Mammary epithelial cell (primary cell): ENCODE measurements at places on chromosomes 13 and 19.

DNA sequence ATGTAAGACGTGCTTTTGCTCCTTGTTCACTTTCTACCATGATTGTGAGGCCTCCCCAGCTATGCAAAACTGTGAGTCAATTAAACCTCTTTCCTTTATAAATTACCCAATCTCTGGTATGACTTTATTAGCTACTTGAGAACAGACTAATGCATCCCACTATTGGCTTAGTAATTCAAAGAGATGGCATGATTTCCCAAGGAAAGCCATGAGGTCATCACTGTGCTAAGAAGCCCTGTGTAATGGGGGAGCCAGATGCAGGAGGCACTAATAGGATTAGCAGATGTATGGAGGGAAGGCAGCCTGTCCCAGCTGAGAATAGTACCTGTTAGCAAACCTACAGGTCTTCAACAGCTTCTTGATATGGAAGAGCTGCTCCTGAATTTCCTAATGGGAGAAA, 38.1 kb downstream of the RUBCNL start:
- DNase-seq = peak; percentile 17

GRCh38 chr13:91157273-91158016, 190.0 kb upstream of the MIR17HG start:
- no peak for DNase-seq

DNA sequence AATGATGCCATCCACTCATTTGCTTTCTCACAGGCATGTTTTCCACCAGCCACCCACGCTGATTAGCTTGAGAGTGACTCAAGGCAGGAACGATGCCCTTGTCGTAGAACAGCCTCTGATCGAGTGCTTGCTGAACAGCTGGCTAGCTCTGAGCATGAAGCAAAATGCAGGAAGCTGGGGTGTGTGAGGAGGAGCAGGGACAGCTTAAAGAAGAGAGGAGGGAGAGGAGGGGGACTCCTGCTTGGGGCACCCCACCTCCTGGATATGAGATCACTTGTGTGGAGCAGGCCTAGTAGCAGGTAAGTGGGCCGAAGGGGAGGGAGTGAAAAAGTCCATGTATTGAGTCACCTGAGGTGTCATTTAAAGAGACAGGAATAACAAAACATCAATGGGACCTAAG, 48.8 kb downstream of the IRS2 start:
- peak; percentile 69 for DNase-seq

- no peak for DNase-seq
Observed at GRCh38 chr13:113509989-113510388, 19.5 kb upstream of the DCUN1D2 start.

DNA sequence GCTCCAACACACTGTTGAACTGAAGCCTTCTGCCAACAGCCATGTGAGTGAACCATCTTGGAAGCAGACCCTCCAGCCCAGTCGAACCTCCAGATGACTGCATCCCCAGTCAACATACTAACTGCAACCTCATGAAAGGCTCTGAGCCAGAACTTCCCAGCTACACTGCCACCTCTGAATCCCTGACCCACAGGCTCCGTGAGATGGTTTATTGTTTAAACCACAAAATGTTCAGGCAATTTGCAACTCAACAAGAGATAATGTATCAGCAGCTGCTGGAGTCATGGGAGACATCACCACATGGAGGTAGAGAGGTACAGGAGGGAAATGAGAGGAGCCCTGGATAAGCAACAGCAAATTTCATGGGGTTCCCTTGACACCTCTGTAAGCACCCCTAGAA, 266.4 kb upstream of the NBEA start:
- no peak for DNase-seq

GRCh38 chr13:41565216-41565615, 107.9 kb downstream of the RGCC start:
- DNase-seq = no peak

DNA sequence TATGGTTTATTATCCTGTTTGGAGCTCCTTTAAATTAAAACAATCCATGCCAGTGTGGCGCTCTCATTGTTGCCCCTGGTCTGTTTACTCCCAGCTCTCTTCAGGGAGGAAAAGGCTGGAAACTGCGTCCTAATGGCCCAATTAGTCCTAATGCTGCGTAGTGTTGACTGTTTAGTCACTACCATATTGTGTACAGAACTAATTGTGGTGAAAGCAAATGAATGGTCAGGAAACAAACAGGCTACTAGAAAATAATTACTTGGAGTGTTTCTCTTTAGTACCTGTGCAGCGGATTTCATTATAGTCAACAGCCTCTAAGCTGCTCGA, 54.5 kb upstream of the MTIF3 start:
- no peak for DNase-seq

DNA sequence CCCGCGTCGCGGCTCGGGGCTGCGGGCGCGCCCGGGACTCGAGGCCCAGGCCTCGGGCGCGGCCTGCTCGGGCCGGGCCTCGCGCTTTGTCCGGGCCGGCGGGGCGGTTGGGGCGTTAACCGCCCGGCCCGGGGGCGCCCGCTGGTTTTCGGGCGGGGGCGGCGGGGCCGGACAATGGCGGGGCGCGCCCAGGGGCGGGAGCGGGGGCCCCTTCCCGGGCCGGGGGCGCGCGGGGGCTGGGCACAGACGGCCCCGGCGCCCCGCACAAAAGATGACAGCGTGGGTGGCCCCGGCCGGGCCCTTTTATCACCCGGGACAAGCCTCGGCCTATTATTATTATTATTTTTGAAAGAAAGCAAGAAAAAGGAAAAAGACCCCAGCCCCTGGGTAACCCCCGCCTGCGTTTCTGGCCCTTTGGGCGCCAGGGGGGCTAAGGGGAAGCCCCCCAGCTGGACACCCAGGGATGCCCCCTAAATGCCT, 419 bp downstream of the KDM4B start:
- no peak for DNase-seq

DNA sequence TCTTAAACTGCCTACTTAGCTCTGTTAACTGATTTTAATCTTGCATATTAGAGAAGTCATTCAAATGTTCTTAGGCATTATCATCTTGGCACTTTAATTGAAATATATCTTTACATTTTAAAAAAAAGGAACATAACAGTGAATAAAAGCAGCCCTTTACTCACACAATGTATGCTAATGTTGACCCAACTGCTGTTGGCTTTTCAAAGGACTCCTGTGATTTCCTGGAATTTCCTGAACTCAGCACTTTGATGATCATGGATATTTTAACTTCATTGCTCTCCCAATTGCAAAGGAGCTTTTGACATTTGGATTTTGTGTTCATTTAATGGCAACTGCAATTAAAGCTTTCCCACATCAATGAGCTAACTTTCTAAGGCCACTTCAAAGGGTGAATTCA, 1230.3 kb downstream of the DIAPH3 start:
- no peak for DNase-seq

DNA sequence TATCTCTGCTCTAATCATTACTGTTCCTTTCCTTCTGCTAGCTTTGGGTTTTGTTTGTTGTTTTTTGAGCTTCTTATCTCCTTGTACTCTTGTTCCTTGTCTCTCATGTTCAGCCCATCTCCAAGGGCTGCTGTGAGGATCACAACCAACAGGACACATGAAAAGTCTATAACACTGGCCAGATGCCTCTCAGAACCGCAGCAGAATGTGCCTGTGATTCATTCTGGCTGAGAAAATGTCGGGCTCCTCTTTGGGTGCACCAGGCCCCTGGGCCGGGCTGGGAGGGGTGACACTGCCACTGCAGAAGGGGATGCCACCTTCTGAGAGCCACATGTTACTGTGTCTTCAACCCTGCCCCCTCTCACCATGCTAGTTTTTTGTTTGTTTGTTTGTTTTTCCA, 48.0 kb downstream of the GGACT start:
- no peak for DNase-seq

GRCh38 chr13:36518707-36519106, 86.4 kb downstream of the CCNA1 start:
- no peak for DNase-seq

GRCh38 chr13:112928972-112929782, 39.8 kb upstream of the MCF2L start:
- DNase-seq = no peak

GRCh38 chr13:86445672-86446071, 646.5 kb upstream of the SLITRK6 start:
- DNase-seq = no peak

DNA sequence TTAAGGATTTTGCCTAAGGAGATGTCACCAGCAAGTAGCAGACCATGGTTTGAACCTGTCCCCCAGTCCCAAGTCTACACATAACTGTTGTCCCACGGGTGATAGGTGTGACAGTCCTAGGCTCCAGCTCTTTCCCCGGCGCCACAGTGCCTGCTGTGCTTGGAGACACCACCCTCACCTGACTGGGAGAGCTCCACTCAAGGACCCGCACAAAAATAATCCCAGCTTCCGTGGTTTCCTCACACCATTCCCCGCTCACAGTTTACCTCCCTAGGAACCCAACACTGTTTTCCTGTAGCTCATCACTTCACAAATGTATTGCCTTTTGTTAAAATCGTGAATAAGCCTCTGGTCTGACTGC, 19.8 kb upstream of the RASA3 start:
- no peak for DNase-seq

DNA sequence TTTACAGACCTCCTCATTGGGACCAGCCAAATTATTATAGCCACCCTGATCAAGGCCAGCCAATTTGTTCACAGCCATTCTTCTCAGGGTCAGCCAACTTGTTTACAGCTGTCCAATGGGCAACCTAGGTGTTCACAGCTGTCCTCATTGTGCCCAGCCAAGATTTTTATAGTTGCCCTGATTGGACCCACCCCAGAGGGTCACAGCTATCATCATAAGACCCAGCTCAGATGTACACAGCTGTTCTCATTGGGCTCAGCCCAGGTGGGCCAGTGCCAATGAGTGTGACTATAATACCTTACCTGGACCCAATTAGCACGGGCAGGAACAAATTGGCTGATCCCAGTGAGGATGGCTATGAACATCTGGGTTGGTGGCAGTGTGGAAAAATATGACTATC, 1151.8 kb downstream of the UQCRFS1 start:
- no peak for DNase-seq

DNA sequence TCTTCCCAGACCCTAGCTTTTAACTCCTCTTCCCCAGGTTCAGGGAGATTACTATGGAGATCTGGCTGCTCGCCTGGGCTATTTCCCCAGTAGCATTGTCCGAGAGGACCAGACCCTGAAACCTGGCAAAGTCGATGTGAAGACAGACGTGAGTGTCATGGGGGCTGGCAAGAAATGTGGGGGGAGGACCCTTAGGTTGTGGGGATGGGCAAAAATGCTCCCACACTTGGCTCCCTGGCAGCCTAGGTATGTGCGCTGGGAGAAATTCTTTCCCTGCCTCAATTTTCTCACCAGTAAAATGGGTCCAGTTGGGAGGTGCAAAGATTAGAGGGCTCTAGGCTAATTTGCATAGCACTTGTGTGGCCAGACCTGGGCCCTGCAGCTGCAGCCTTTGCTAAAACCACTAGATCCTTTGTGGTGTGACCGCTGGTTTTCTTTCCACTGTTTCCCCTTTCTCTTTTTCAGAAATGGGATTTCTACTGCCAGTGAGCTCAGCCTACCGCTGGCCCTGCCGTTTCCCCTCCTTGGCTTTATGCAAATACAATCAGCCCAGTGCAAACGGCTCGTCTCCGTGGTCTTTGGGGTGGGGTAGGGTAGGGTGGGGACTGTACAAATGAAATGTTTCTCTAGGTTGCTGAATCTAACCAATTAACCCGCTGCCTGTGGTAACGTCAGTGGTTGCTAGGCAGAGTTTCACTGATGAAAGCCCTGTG, 959 bp upstream of the RAB4B start:
- DNase-seq = peak; percentile 89

GRCh38 chr19:1424192-1424955, 13.8 kb upstream of the RPS15 start:
- DNase-seq = no peak

GRCh38 chr13:35925669-35926068, 205.5 kb downstream of the DCLK1 start:
- DNase-seq = no peak

DNA sequence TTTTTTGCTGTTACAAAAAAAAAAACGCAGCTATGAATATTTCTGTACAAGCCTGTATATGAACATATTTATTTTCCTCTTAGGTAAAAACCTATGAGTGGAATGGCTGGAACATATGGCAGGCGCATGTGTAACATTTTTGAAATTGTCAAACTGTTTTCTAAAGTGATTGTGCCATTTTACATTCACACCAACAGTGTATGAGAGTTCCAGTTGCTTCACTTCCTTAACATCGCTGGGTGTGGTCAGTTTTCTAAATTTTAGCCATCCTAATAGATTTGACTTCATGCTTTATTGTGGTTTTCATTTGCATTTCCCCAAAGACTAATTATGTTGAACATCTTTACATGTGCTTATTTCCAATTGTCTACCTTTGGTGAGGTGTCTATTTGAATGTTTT, 306.8 kb downstream of the KCNRG start:
- DNase-seq = no peak

DNA sequence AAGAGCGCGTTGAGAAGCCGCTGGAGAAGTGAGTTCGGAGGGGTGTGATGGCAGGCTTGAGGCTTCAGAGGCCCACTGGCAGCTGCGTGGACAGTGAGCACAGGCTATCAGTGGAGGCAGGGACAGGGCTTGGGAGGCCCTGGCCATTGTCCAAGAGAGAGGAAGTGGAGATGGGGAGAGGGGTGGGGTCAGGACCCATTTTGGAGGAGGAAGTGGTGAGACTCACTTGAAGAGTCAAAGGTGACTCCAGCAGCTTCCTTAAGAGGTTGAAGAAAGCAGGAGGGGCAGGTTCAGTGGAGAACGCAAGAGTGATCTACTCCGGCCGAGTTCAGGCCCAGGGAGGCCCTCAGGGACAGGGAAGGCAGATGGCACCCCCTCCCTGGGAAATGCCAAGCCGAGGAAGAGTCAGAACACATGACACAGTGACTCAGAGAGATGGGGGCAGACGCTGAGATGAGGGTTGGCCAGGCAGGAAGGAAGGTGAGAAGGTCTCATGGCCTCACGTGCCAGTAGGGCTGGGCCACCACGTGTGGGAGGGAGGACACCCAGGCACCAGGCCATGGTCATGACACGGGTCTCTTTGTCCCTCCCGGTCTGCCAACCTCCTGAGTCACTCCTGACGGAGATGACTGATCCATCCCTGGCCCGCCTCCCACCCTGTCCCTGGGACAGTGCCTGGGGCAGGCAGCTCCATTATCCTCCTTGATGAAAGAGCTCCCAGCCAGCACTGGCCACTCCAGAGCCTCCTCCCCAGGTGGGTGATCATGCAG, 10.1 kb upstream of the CD22 start:
- DNase-seq = peak; percentile 97

DNA sequence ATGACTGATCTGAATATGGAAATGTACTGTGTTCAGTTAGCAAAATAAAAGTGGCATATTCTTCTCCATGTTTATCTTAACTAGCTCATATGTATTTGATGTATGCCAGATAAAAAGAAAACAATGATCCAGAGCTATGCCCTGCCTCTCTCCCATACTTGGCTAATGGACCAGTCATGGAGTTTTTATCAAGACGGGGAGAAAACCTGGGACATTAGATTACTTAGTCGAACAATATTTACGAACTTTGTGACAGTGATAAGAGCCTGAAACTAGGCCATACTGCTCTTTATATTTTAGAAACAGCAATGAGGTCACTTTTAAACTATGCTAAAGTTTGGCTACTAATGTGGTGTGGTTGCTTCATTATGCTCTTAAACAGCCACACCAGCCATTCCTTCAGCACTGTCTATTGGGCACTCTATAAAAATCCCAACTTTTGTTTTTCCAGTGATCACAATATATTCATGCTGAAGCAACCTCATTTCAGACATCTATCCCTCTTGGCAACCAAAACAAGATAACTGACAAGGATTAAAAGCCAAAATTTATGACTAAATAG, 265.0 kb downstream of the FGF14 start:
- no peak for DNase-seq
